ENCODE measurements at places on chromosomes 3 and 15.

DNA sequence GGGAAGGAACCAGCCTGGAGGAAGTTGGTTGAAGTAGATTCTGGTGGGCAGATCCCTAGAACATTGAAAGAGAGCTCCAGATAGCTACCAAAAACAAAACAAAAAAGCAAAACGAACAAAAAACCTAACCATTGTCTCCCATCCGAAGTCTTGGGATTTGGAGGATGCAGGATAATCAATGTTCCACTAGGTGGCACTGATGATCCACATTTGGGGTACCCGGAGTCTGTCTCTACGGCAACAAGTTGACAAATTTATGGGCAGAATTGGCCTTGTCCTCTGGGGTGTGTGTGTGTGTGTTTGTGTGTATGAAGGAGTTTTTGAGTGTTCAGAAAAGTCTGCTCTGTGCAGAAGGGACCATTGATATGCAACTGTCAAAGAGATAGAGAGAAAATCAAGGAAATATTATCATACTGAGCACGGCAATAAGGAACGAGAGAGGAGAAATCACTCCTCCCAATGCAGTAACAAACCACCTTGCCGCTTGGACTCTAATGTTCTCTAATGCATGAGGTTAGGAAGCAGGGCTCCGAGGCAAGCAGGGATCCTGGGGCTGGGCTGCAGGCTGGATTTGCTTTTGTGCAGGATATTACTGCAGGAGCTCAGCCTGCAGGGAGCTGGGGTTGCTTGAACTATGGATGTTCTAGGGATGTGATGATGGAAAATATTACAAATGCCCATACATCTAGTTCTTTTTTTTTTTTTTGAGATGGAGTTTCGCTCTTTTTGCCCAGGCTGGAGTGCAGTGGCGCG is 59.8 kb upstream of the KLHL25 start:
- peak; percentile 52 for DNase-seq

DNA sequence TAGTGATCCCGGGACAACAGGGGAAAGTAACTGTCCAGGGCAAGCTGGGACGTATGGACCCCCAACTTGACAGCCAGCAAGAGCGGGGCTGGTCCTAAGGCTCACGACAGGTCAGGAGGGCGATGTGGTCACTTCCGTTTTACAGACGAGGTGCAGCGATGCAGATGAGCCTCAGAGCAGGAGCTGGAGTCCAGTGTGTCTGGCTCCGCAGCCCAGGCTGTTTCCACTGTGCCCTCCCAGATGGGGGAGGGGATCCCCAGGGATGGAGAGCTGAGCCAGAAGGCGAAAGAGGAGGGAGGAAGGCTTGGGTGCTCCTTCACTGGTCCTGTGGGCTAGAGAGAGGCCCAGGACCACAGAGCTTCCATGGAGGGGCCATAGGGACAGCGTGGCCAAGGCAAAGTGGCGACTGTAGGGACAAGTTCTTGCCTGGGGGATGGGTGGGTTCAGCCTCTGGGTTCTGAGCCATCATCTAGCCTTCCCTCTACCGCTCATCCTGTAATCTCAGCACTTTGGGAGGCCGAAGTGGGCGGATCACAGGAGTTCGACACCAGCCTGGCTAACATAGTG is 5.7 kb downstream of the SNX33 start:
- no peak for DNase-seq

- no peak for DNase-seq
These were observed 8.1 kb downstream of the XIRP1 start for GRCh38 chr3:39184081-39184967.

GRCh38 chr3:186529201-186529999 is 14.8 kb downstream of the CRYGS start:
- DNase-seq: no peak

GRCh38 chr15:75143738-75144334 is 57.8 kb upstream of the C15orf39 start:
- DNase-seq: no peak

DNA sequence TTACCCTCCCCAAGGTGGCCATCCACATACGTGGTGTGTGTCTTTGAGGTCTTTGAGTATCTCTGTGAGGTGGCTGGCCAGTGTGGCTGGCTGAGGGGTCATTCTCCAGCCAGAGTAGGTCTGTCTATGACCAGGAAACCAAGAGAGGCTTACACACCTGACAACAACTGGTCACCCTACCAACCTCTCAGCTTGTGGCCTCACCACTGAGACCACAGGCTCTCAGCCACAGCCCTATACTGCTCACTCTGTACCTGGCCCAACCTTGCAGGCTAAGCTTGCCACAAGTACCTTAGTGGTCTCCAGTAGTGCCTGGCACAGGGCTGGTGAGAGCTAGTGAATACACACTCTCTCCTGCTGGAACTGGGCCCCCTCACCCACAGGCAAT is 5.1 kb downstream of the HEMK1 start:
- DNase-seq: no peak

GRCh38 chr3:105177576-105177975 is 189.1 kb upstream of the ALCAM start:
- DNase-seq: no peak
